ENCODE measurements at places on chromosomes 1 and 21.

GRCh38 chr1:226395753-226396152 lies 12.1 kb downstream of the PARP1 start:
- no peak for DNase-seq

GRCh38 chr21:46503922-46504550 lies 45.3 kb downstream of the DIP2A start:
- no peak for DNase-seq

- DNase-seq = no peak
Observed at GRCh38 chr1:55974714-55975441, 604.5 kb downstream of the PLPP3 start.

- no peak for DNase-seq
Observed at GRCh38 chr1:93109578-93109977, 30.5 kb downstream of the MTF2 start.

GRCh38 chr1:152442301-152442700 lies 28.2 kb upstream of the CRNN start:
- DNase-seq = no peak

- no peak for DNase-seq
Observed at GRCh38 chr21:36807422-36807928, 108.6 kb downstream of the SIM2 start.

DNA sequence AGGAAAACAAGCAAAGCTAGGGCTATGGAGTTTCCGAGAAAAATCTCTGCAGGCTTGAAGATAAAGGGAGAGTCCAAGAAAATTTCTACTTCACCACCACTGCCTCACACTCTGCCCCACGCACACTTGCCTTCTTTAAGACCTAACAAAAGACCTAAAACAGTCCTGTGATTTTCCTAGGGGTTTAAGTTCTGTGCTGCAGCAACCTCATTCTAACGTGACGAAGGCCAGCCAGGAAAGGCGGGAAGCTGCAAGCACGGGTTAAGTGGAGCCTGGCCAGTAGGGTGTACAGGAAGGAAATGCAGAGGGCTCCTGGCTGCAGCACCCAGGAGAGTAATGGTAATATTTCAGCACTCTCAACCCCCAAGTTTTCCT lies 1.5 kb downstream of the SPATA6 start:
- DNase-seq = no peak

DNA sequence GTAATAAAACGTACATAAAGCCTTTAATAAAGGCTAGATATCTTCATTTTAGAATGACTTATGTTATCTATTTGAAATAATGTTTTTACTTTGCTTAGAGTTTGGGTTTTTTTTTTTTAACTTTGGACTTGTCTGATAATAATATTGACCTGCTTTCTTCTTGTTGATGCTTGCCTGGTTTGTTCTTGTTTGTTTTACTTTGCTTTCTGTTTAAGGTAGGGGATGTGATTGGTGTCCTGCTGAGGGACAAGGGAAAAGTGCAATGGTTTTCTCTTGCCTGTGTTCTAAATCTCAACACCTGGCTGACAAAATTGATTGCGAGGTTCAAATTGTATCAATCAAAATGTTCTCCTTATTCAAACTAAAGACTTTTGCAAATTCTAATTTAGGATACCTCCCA lies 2.2 kb upstream of the FH start:
- DNase-seq = no peak

DNA sequence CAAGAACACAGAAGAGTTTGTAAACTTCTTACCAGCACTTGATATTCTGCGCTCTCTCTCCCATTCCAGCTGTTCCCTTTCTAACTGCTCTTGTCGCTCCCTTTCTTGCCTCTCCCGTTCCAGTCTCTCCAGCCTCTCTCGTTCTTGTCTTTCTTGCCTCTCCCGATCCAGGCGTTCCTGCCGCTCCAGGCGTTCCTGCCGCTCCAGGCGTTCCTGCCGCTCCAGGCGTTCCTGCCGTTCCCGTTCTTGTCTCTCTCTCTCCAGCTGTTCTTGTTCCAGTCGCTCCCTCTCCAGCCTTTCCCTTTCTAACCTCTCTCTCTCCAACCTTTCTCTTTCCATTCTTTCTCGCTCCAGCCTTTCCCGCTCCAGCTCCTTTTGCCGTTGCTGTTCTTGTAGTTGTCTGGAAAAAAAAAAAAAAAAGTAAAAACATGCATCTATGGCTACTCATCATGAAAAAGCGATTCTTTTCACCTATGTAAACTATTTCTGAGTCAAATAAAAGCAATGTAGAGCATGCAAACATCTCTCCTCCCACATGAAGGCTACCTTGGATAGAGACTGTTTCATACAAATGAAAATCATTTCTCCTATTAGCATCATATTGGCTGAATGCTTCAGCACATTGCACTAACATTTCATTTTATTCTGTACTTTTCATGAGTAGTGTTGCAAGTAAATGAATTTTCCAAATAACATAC lies 91.5 kb upstream of the LBR start:
- no peak for DNase-seq

- no peak for DNase-seq
Observed at GRCh38 chr21:42861848-42862400, 17.4 kb downstream of the WDR4 start.

DNA sequence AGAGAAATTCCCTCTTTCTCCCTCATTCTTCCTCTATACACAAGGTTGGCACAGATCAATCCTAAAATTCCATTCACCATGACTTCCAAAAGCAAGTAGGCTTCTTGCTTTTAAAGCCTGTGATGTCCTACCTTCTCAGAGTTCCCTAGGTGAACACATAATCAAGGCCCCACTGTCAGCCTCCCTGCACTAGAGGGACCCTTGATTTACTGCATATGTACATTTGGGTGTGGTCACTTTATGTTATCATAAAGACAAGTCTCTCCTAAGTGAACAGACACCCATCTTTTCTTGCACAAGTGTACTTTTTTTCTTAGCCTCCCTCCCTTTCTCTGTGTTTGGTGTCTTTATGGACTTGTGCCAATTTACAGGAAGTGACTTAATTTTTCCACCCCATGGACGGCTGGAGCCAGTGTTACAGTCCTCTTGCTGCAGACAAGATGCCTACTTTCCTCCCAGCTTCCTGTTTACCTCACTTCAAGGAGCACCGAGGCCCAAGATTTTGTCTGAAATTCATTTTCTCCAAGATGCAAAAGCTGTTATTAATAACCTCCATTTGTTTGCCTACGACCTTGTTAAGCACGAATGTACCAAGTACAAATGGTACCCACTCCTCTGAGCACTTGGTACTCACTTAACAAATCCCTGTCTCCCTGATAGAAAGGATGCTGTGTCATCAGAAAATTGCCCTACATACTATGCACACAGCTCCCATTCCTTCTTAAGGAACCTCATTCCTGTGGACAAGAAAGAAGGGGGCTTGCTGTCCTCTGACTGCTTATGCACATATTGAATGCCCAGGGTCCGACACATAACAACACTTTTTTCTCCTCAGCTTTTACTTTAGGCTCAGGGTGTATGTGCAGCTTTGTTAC lies 82.8 kb upstream of the SLC44A3 start:
- DNase-seq = no peak

DNA sequence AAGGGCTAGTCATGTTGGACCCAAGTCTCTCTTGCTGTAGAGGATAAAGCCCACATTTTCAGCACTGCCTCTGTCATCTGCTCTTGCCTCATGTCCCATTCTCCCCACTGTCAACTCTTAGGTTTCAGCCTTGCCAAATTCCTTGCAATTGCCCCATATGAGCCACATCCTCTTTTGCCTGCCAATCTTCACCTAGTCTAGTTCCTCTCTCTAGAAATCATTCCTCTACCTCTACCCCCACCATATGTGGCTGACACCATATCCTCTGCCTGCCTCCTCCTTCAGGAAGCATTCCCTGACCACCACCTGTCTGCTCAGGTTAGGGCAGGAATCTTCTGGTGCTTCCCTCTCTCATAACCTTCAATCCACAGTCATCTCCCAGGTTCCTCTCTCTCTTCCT lies 38.2 kb downstream of the SLC9A1 start:
- DNase-seq = no peak

DNA sequence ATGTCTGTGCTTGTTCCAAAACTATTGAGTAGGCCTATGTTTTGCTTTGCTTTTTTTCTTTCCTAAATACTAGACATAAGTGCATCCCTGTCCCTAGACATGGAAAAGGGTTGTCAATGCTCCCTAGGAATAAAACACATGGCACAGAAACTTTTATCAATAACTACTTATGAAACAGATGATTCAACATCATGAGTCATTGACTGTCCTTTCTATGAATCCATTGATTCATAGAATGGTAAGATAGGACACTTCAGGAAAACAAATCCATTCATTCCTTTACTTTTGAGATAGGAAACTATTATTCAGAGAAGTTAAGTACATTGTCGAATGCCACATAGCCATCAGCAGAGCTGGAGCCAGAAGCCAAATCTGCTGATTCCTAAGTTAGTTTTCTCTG lies 147.5 kb downstream of the TSEN15 start:
- DNase-seq = no peak

- no peak for DNase-seq
Observed at GRCh38 chr1:162030759-162031280, 7.2 kb upstream of the OLFML2B start.

DNA sequence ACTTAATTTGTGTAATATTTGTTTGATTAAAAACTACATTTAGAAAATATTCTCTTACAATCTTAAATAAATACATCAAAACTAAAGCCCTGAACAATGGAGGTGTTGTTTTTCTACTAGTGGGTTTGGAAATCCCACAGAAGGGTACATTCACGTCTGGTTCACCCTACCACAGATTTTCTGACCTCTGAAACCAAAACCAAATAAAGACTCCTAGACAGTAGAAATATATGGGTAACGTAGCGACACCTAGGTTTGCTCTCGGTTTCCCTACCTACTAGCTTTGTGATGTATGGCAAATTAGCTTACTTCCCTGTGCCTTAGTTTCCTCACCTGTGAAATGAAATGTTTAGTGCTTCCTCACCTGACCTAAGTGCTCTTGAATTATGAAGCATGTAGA lies 312.6 kb downstream of the DPYD start:
- DNase-seq = no peak

GRCh38 chr1:234769284-234769985 lies 159.5 kb upstream of the IRF2BP2 start:
- no peak for DNase-seq

- no peak for DNase-seq
Observed at GRCh38 chr1:76871355-76871974, 4.2 kb downstream of the ST6GALNAC5 start.

- no peak for DNase-seq
Observed at GRCh38 chr1:110506541-110506940, 12.4 kb downstream of the KCNA10 start.

- DNase-seq = peak; percentile 77
Observed at GRCh38 chr1:160682983-160683865, 28.4 kb downstream of the CD48 start.

DNA sequence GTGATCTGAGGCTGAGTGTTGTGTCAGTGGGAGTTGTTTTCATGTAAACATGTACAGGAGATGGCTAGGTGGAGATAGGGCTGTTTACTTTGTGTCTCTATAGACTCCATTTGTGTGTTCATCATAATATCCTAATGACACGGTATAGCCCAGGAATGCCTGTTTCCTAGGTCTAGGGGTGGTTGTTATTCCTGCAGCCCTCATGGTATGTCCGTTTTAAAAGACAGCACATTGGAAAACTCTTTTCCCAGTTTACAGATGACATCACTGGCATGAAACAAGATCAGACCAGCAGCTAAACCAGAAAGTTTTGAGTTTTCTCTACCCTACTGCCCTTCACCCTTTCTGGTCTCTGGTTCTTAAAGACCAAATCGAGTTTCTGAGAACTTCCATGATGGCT lies 227.3 kb upstream of the TMEM51 start:
- no peak for DNase-seq

GRCh38 chr1:78289603-78290002 lies 201.2 kb upstream of the PTGFR start:
- no peak for DNase-seq

DNA sequence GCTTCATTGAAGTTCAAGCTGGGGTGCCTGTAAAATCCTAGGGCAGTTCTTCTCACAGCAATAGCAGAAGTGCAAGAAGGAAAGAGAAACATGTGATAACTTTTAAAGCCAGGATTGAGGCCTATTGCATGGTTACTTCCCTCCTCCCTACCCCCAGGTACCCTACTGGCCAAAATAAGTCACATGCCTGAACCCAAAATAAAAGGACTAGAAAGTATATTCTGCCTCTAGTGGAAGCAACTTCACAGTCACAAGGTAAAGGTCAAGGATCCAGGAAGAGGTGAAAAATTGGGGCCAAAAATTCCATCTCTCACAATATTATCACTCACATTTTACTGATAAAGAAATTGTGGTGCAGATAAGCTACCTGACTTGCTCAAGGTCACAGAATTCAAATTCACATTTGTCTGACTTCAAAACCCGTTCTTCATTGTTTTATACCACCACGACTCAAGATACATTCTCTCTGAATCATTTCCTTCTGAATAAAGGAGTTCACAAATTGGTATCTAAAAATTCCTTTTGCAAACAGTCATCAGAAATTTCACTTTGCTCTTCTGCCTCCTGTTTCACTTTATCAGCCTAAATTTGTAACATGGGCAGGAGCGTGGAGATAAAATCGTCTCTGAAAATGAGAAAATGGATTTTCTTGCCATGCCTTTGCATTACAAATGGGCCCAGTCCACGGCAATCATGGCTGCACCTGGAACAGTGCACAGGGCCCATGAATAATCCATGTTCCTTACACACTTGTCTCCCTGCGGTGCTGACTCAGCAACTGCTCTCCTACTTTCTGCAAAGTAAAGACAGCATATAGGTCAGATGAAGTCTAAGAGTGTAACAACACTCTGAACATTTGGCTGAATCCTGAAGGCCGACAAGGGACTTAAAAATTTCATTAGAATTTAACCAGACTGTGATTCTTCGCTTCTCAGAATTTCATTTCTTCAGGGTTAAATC lies 485.3 kb upstream of the NFIA start:
- DNase-seq = no peak

GRCh38 chr21:7933923-7934322 lies 2587.5 kb upstream of the TPTE start:
- no peak for DNase-seq

- no peak for DNase-seq
Observed at GRCh38 chr1:2202843-2203601, 8.4 kb upstream of the FAAP20 start.

DNA sequence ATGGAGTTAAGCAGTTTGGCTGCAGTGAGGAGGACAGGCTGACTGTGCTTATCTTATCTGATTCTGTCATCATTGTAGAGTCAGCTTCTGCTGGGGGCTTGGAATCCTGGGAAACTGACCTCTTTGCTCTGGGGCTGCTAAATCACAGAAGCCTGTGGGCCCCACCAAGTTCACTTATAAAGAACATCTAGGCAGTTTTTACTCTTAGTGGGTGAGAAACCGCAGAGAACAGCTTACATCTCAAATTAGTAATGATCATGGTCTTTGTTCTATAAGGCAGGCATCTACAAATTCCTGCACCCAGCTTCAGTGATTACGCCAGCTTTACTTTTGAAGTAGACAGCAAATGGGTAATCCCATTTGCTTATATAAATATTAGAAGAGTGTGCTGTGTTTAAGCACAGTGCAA lies 75.7 kb downstream of the ZC3H11B start:
- no peak for DNase-seq

- DNase-seq = no peak
Observed at GRCh38 chr1:108100148-108100547, 100.0 kb downstream of the SLC25A24 start.

- DNase-seq = no peak
Observed at GRCh38 chr21:37064841-37065240, 8.0 kb downstream of the PIGP start.

- DNase-seq = peak; percentile 50
Observed at GRCh38 chr1:43705982-43706597, 1.2 kb upstream of the ST3GAL3 start.
